ENCODE measurements at places on chromosomes 13 and 19.

GRCh38 chr19:45087531-45087930, 5.4 kb upstream of the PPP1R37 start:
- DNase-seq, result no peak

GRCh38 chr19:48573163-48573505, 21.2 kb downstream of the SULT2B1 start:
- DNase-seq, result no peak

GRCh38 chr19:7547159-7547558, 11.6 kb downstream of the PNPLA6 start:
- DNase-seq, result no peak

DNA sequence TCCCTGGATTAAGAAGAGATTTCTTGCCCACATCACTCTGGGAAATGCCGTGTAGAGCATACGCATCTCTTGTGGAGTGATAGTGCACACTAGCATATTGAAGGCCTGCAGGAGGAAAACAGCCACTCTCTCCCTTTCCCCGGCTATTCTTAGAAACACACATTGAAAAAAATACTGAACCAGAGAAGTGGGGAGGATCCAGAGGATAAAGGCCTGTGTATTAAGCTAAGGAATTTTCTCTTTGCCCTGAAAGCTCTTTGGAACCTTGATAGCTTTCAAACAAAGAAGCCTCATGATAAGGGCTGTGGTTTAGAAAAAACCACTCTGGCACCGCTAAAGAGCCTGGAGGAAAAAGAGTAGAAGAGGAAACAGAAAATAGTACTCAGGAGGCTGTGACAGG, 386.1 kb upstream of the NBEA start:
- no peak for DNase-seq

GRCh38 chr19:33492090-33492489, 29.5 kb downstream of the PEPD start:
- DNase-seq, result no peak

DNA sequence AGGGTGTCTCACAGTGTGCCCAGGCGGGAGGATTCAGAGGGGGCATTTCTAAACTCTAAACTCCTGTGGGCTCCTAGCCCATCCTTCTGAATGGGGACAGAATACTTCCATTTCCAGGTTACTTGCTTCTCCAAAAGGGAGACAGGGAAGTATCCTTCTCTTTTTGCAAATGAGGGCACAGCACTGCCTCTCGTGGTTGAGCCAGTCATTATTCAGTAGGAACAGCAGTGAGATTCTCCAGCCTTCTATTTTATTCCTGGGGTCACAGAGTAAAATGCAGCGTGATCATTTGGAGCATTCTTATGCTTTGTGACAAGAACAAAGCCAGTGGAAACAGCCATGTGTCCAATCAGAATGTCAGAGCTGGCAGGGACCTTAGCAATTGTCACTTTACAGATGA, 15.7 kb upstream of the TSHZ3 start:
- DNase-seq, result no peak

- no peak for DNase-seq
These were observed 421.8 kb downstream of the DCT start for GRCh38 chr13:94057618-94058186.

- no peak for DNase-seq
These were observed 9.7 kb downstream of the SUPT20H start for GRCh38 chr13:37049810-37050209.

- DNase-seq, result no peak
These were observed 6.8 kb downstream of the SHANK1 start for GRCh38 chr19:50712833-50713232.

DNA sequence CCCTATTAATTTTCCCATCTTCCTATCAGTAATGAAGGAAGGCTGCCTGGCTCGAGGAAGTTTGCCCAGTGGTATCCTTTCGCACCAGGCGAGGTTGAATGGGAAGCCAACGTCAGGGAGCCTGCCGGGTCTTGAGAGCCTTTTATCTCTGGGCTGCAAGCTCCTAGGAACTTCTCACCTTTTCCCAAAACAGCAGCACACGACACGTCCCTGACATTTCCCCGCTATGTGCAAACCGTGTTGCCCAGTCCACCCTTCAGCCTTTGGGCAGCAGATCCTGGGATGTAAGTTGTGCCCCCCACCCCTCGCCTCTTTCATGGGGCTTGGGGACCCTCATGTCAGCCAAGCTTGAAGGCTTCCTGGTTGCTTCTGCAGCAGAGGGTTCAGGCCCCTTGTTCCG, 179.1 kb downstream of the ZNF536 start:
- no peak for DNase-seq

DNA sequence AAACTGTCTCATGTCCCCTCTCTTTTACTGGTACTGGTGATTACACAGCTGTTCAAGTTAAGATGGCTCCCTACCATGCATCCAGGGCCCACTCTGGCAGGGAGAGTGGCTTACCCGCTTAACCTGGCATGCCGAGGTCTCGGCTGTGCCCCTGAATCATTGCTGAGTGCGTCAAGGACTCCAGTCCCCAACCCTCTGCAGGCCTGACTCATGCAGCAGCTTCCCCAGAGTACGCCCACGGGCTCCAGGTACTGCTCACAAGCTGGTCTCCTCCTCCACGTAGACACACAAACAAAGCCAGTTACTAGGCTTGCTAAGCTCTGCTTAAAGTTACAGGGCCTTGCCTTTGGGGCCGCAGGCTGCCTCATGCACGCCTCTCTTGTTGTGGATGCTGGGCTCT, 447.4 kb downstream of the COG6 start:
- no peak for DNase-seq

- DNase-seq, result peak; percentile 51
These were observed 17.3 kb downstream of the DHRS12 start for GRCh38 chr13:51786425-51787265.

- no peak for DNase-seq
These were observed 1.5 kb upstream of the SLC27A5 start for GRCh38 chr19:58513213-58513693.

- no peak for DNase-seq
These were observed 240.2 kb upstream of the NBEA start for GRCh38 chr13:34701919-34702318.
